ENCODE measurements at places on chromosomes 12 and 14.

GRCh38 chr12:53097207-53097563 is 282 bp upstream of the IGFBP6 start:
- H3K27ac ChIP-seq: peak overlapping the region; percentile 90
- H3K4me1 ChIP-seq: peaks cover 36% of the 10 kb centered on the region
- peaks cover 6% of the 10 kb centered on the region for H3K27me3 ChIP-seq
- peak overlapping the region; percentile 54 for H3K4me3 ChIP-seq
- no peaks in the 10 kb centered on the region for H3K36me3 ChIP-seq

- DNase-seq: no peak
- H3K4me1 ChIP-seq: no peaks in the 10 kb centered on the region
- no peak overlapping the region for H3K4me3 ChIP-seq
These were observed 70.9 kb upstream of the ETV6 start for GRCh38 chr12:11578461-11578993.

DNA sequence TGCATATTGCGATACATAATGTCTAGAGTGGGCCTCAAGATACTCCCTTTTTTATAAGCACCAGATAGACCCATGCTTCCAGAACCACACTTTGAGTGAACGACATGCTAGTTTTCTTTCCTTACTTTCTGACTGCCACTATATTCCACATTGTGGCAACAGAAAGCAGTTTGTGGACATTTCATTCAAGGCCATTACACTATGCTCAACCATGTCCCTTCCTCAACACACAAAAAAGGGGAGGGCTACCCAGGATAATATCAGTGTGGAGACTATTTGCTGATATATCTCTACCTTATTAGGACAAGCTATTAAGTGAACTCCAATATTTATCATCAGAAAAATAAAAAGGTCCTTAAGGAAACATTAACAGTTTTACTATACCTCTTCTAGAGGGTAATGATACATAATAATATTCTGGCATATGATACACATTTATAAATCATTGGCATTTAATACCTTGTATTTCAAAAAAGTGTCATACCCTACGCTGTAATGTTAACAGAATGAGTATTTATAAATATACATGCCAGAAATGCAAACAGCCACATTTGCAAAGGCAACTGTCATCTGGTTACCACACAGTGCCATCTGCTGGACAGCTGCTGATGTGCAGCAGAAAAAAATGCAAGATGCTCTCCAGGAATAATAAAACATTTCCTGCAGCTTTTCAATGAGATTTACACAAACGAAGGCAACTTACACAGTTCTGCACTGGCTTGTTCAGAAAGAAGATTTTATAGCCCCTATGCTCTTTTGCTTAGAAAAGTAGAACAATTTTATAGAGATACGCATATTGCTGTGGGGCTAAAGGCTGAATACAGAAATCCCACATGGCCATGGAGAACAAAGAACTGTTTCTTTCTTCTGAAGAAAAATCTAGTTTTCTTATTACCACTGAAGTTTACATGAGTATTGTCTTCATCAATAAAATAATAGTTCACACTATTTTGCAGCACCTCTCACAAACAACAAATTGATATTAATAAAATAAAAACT is 182.2 kb upstream of the GRIP1 start:
- no peak overlapping the region for H3K4me3 ChIP-seq
- no peaks in the 10 kb centered on the region for H3K27me3 ChIP-seq
- H3K27ac ChIP-seq: no peak overlapping the region

GRCh38 chr12:58452546-58452945 is 467.8 kb downstream of the LRIG3 start:
- DNase-seq: no peak
- no peaks in the 10 kb centered on the region for H3K27me3 ChIP-seq
- no peak overlapping the region for H3K4me3 ChIP-seq
- no peak overlapping the region for H3K27ac ChIP-seq
- H3K36me3 ChIP-seq: no peaks in the 10 kb centered on the region
- H3K4me1 ChIP-seq: no peaks in the 10 kb centered on the region

DNA sequence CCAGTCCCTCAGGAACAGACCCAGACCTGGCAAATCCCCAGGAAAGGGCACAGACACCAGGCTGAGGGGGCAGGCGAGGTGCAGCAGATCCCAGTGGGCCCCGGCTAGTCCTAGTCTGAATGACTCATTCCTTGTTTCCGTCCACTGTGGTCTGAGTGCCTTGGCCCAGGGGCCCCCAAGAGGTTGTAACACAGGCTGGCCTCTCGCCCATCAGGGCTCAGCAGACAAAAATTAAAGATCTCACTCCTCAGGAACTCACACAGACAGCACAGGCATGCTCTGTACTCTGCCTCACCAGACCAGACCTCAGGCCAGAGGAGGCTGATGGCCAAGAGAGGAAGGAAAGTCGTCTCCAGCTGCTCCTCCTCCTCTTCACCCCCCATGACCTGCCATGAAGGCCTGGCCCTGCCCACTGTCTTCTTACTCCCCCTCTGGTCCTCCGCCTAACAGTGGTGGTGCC is 7.7 kb upstream of the LTBP2 start:
- no peak overlapping the region for H3K4me3 ChIP-seq
- no peak for DNase-seq
- peaks cover 7% of the 10 kb centered on the region for H3K27me3 ChIP-seq
- H3K36me3 ChIP-seq: no peaks in the 10 kb centered on the region
- peaks cover 4% of the 10 kb centered on the region for H3K4me1 ChIP-seq

GRCh38 chr12:117850048-117850447 is 118.7 kb downstream of the KSR2 start:
- H3K4me1 ChIP-seq: no peaks in the 10 kb centered on the region
- H3K36me3 ChIP-seq: peaks cover 3% of the 10 kb centered on the region
- H3K27me3 ChIP-seq: no peaks in the 10 kb centered on the region
- H3K4me3 ChIP-seq: no peak overlapping the region
- peak; percentile 89 for DNase-seq
- H3K27ac ChIP-seq: no peak overlapping the region

- no peaks in the 10 kb centered on the region for H3K27me3 ChIP-seq
- H3K4me1 ChIP-seq: no peaks in the 10 kb centered on the region
- no peak overlapping the region for H3K27ac ChIP-seq
- DNase-seq: no peak
- H3K4me3 ChIP-seq: no peak overlapping the region
- H3K36me3 ChIP-seq: peaks cover 4% of the 10 kb centered on the region
These were observed 14.3 kb downstream of the COCH start for GRCh38 chr14:30888480-30889243.

DNA sequence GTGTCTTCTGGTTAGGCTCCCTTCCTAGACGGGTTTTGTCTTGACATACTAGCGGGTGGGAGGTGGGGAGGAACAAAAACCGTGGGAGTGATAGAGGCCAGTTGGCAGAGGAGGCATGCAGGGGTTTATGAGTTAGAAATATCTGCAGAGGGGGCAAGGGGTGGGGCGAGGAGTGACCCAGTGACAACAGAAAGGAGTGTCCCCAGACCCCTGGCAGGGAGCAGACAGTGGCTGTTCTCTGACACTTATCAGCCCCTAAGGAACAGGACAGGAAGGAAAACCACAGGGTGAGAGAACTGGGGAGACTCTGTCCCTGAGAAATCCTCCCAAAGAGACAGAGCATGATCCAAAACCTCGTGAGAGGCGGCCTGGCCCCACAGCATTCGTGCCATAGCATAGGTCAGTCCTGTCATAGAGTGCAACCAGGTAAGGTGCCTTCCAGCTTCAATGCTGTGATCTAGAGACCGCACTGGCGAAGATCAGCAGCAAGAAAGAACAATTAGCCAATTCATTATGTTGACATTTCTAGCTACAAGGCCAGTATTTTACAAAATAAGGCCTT is 141.4 kb downstream of the CRADD start:
- H3K4me3 ChIP-seq: no peak overlapping the region
- no peaks in the 10 kb centered on the region for H3K36me3 ChIP-seq
- peaks cover 29% of the 10 kb centered on the region for H3K4me1 ChIP-seq
- no peak for DNase-seq
- H3K27ac ChIP-seq: peak overlapping the region; percentile 62

- H3K4me3 ChIP-seq: no peak overlapping the region
- DNase-seq: no peak
- no peak overlapping the region for H3K27ac ChIP-seq
- no peaks in the 10 kb centered on the region for H3K27me3 ChIP-seq
- H3K36me3 ChIP-seq: no peaks in the 10 kb centered on the region
- H3K4me1 ChIP-seq: no peaks in the 10 kb centered on the region
These were observed 29.3 kb upstream of the KLRF1 start for GRCh38 chr12:9797722-9798619.
